ENCODE measurements at places on chromosomes 6 and 20.
A peak's percentile ranks its signal among the peaks of the same experiment; 100 is the strongest.

DNA sequence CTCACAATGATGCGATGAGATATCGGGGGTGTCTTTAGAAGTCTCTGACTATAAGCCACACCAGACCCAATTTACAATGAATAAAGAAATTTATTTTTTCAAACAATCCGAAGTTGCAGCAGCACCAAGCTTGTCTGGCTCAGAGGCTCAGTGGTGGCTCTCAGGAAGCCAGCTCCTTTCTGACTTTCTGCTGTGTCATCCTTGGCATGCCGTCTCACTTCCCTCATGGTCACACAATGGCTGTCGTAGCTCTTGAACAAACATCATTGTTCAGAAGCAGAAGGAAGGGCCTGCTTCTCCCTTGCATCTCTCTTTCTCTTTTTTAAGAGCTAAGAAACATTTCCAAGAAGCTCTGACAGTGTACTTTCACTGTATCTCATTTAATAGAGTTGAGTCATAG is 299.0 kb downstream of the DOK5 start:
- no peak for DNase-seq

GRCh38 chr20:34843421-34843820 is 18.0 kb upstream of the NCOA6 start:
- no peak for DNase-seq

DNA sequence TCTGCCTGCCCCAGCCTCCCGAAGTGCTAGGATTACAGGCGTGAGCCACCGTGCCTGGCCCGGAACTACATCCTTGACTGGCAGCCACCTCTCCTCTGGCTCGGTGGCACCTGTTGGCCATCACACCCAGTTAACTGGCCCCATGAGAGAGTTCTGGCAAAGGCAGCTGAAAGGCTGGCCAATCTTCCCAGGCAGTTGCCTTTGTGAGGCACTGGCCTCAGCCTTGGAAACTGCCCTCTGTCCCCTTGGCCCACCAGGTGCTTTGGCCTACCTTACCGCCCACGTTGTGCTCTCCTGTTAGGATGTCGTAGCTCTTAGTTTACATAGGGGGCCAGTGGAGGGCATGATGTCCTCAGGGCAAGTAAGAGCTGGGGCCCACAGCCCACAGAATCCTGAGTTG is 9.6 kb upstream of the MANBAL start:
- DNase-seq = no peak

GRCh38 chr6:35601331-35602132 is 87.2 kb downstream of the FKBP5 start:
- peak; percentile 88 for DNase-seq

DNA sequence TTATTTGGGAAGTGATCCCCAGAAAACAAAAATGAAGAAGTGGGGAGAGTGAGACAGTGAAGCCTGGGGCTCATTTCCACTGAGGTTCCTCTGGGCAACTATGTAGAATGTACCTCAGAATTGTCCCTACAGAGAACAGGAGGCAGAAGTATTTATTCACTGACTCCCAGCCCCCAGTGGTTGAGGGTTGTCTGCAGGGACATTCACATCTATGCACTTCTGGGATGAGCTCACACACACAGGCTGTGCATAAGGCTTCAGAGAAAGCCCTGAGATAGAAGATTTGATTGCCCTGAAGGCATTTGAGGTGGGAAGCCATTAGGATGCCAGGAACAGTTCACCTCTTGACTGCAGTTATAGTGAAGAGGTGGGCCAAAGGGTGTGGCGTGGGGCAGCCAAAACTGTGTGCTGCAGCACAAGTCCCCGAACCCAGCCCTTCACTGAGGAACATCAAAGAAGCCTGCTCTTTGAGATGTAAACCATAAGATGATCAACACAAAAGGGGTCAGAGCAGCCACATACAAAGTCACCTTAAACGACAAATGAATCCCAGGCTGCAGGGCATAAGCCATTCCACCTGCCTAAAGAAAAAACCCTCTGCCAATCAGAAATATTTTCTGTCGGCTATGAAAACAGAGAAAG is 853.8 kb upstream of the FLRT3 start:
- DNase-seq = no peak

GRCh38 chr20:50546729-50547314 is 36.6 kb downstream of the PTPN1 start:
- DNase-seq = no peak

DNA sequence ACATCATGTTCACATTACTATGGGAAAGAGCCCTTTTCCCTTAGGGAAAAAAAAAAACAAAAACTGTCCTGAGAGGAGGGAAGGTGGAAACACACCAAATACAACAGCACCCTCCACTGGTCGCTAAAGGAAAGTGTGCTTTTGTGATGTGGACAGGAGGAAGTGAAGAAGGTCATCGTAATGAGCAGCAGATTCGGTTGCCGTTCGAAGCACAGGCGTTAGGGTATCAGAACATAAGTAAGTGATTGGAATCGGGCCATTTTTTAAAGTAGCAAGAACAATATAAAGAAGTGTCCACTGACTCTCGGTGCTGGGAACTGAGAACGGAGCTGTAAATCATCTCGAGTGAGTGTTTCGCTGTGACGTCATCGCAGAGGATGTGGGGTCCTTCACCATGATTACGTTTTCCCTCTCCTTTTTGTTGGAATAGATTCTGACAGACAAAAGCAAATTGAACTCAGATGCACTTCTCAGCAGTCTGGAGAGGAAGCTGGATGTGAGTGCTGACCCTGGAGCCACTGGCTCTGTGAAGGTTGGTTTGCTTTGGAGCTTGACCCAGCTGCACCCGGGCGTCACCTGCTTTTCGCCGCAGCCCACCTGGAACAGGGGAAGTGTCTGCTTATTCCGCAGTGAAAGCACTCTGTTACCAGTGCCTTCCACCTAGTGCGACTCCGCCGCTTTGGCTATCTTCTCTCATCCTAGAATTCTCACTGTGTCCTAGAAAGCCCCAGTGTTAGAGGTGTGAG is 203.6 kb upstream of the GMDS start:
- DNase-seq = peak; percentile 63

GRCh38 chr6:38012573-38012972 is 193.0 kb downstream of the ZFAND3 start:
- peak; percentile 27 for DNase-seq

DNA sequence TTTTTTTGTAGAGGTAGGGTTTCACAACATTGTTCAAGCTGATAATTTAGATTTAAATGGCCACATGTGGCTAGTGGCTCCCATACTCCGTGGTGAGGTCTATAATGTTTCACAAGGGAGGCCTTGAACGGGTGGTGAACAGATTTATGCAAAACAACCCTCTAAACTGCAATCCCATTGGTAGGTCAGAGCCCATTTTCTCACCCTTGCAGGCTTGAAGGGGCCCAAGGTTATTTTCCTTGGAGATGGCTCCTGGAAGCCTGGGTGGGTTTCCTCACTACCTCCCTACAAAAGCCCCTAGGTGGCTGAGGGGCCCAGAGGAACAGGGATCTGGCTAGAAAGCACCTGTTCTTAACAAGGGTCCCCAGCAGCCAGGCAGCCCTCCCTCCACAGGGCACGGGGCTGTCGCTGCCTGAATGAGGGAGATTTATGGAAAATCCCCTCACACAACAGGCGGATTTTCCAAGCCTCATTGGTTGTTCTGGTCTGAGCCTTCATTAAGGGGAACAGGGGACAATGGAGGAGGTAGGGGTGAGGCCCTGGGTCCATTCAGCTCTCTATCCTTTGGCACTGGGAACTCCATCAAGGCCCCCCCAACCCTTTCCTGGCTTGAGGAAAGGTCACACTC is 64.6 kb downstream of the VEGFA start:
- DNase-seq = no peak
